CD4-positive, alpha-beta T cell treated with Interleukin-2 at 100 ng/mL for 4 hours (primary cell): ENCODE measurements at places on chromosomes 5 and 9.

DNA sequence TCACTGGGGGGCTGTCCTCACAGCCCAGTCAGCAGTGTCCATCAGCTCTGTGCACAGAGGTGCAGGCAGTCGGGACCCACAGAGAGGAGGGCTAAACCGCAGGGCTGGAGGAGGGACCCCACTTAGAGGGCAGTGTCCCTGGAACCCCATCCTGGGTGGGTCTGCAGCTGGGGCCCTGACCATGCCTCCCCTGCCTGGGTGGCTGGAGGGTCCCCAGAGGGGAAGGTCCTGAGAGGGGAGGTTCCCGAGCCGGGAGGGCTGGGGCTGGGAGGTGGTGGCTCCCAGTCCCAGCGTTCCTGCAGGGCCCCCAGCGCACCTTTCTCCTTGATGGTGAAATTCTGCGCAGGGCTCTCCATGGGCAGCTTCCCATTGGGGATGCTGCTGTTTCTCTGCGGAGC lies 32.7 kb downstream of the EXOC3 start:
- DNase-seq: no peak

DNA sequence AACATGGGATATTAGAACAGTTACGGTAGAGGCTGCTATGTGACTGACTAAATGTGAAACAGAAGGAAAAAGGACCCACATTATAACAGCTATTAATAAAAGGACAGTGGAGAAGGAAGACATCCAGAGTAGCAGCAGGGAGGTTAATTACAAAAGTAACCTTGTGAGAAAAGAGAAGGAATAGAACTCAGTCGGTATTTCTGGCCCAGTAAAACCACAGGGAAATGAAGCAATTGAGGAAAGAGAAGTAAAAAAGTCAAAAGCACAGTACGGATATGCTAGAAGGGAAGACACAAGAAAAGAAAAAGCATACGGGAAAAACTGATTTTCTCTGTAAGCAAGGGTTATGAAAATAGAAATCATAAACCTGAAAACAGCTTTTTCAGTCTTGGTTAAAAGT lies 164.7 kb downstream of the RFX3 start:
- DNase-seq: no peak

- DNase-seq: no peak
These were observed 130.3 kb upstream of the RAPGEF1 start for GRCh38 chr9:131870156-131870555.

DNA sequence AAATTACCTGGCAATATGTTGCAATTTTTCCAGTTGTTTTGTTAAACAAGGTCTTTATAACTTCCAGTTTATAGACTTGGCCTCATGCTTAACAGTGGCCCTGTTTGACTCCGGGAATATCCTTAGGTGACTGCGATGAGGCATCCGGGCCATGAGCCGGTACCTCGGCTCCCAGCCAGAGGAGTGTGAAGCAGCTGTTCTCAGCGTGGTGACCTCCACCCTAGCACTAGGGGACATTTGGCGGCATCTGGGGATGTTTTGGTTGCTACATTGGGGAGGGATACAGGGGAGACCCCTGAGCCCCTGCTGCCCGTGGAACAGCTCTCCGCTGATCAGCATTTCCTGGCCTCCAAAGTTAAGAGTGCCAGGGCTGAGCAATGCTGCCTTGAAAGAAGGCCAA lies 533.4 kb downstream of the IRX1 start:
- no peak for DNase-seq

GRCh38 chr5:1285141-1285540 lies 9.7 kb downstream of the TERT start:
- no peak for DNase-seq

DNA sequence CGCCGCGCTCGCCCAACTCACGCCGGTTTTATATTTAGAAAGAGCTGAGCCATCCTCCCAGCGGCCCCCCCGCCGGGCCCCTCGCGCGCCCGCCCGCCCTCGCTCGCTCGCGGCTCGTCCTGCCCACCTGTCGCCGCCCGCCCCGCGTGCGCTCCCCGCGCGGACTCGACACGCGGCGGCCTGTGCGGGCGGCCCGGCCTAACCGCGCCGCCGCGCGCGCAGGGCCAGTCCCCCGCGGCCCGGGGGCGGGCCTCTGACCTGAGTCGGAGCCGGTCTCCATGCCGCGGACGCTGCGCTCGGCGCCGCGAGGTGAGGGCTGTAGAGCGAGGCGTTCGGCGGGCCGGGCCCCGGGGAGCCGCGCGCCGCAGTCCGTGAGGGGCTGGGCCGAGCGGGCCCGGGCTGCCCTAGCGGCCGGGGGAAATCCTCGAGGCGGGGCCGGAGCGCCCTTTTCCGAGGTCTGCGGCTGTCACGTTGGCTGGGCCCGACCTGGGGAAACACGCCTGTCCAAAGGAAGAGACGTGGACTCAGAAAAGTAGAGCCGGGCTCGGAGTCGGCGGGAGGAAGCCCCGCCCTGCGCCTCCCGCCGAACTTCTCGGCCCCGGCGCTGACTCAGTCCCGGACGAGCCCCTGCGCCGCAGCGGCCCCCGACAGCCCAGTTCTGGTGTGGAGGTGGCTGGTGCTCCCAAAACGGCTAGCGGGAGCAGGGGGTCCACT lies at the start of gene ECPAS:
Gene ECPAS (minus strand): TSS at position 526 of the 714 bp plus-strand sequence. CDS start 11,465 bp downstream, outside the sequence.
- peak; percentile 58 for DNase-seq

- no peak for DNase-seq
These were observed 363.1 kb downstream of the PRELID2 start for GRCh38 chr5:145471831-145472612.

- no peak for DNase-seq
These were observed 129.3 kb downstream of the GCNT1 start for GRCh38 chr9:76588316-76588715.

GRCh38 chr5:73170522-73170921 lies 2.5 kb upstream of the TMEM174 start:
- peak; percentile 31 for DNase-seq

- no peak for DNase-seq
These were observed 107.4 kb downstream of the NXNL2 start for GRCh38 chr9:88642336-88642735.

GRCh38 chr5:54457094-54457862 lies 1.8 kb downstream of the HSPB3 start:
- no peak for DNase-seq

GRCh38 chr5:56323505-56323904 lies 90.4 kb upstream of the ANKRD55 start:
- DNase-seq: peak; percentile 49

GRCh38 chr9:18543406-18544192 lies 69.6 kb downstream of the ADAMTSL1 start:
- DNase-seq: no peak

GRCh38 chr9:69580582-69581214 lies 91.5 kb downstream of the APBA1 start:
- DNase-seq: no peak

- no peak for DNase-seq
These were observed 150.0 kb downstream of the COL23A1 start for GRCh38 chr5:178440181-178440580.

- no peak for DNase-seq
These were observed 39.2 kb upstream of the PDE8B start for GRCh38 chr5:77171141-77171910.

- peak; percentile 69 for DNase-seq
These were observed 3.7 kb upstream of the GNPDA1 start for GRCh38 chr5:142016556-142016955.

DNA sequence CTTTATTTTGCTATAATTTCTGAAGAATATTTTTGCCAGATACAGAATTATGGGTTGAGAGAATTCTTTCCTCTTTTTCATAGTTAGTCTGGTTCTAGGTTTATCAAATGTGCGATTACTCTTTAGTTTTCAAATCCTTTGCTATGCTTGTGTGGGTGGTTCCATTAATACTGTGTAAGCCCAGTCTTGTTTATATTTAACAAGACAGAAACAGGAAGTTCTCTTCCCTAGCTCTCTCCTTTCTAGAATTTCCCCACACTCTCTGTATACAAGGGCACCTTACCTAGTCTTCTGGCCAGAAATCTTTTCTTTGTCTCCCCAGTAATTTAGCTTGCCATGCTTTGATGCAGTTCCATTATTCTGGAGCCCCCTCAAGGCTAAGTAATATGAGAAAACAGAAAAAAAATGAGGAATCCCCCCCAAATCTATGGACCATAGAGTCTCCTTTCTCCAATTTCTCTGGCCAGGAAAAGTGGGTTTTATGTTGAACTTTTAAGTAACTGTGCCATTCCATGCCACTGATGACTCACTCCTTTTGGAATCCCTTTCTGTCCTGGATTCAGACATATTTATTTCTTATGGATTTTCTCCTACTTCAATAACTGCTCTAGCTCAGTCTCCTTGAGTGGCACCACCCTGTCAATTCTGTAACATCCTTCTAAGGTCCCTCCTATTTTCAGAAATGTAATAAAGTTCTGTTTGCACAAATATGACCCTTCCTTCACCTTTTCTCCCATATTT lies 1714.1 kb downstream of the EFNA5 start:
- DNase-seq: no peak

GRCh38 chr5:161471211-161471950 lies 75.1 kb downstream of the GABRB2 start:
- DNase-seq: no peak

- DNase-seq: no peak
These were observed 95.6 kb downstream of the ESM1 start for GRCh38 chr5:54889826-54890225.
